ENCODE measurements at places on chromosomes 3 and 15.

DNA sequence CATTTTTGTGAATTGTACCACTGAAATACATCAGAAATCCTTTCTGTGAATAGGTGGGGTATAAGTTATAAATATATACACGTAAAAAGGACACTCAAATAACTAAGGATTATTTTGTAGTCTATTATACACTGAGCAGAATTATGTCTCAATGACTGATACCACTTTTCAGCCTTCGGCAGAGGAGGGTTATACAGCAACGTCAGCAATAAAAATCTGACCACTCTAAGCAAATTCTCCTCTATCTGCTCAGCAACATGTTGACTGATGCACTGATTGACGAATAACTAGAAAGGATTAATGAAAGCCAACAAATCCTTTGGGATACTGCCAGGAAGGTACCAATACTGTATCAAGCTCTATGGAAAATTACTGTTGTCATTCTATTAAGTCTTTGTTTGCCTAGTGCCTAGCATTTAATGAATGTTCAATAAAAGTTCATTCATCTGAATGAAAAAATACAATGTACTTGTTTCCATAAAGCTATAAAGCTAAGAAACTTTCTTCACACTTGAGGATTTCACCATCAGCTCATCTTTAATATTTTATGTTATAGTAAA, 5.2 kb downstream of the ARPP19 start:
- no peak for DNase-seq

DNA sequence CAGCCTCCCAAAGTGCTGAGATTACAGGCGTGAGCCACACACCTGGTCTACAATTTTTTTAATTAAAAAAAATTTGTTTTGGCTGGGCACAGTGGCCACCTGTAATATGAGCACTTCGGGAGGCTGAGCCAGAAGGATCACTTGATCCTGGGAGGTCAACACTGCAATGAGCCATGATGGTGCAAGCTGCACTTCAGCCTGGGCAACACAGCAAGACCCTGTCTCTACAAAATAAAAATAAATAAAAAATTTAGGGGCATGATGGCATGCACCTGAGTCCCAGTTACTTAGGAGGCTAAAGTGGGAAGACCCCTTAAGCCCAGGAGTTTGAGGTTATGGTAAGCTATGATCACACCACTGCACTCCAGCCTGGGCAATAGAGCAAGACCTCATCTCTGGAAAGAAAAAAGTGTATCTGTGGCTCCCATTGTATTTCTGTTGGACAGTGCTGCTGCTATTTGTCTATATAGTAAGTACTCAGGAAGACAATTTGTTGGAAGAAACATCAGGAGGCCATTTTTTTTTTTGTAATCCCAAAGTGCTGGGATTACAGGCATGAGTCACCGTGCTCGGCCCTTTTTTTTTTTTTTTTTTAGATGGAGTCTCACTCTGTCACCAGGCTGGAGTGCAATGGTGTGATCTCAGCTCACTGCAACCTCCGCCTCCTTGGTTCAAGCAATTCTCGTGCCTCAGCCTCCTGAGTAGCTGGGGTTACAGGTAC, 27.5 kb upstream of the SH3BP5 start:
- DNase-seq = no peak

- DNase-seq = no peak
These were observed 60.1 kb downstream of the KY start for GRCh38 chr3:134590766-134591165.

DNA sequence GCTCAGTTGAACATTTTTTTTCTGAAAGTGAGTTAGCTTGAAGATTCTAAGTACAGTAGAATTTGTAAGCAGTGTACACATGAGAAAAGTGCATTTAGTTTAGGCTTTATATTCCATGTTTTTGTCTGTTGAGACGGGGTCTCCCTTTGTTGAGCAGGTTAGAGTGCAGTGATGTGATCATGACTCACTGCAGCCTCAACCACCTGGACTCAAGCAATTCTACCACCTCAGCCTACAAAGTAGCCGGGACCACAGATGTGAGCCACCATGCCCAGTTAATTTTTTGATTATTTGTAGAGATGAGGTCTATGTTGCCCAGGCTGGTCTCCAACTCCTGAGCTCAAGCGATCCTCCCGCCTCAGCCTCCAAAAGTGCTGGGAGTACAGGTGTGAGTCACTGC, 5.3 kb upstream of the CSNK1G1 start:
- DNase-seq = no peak

DNA sequence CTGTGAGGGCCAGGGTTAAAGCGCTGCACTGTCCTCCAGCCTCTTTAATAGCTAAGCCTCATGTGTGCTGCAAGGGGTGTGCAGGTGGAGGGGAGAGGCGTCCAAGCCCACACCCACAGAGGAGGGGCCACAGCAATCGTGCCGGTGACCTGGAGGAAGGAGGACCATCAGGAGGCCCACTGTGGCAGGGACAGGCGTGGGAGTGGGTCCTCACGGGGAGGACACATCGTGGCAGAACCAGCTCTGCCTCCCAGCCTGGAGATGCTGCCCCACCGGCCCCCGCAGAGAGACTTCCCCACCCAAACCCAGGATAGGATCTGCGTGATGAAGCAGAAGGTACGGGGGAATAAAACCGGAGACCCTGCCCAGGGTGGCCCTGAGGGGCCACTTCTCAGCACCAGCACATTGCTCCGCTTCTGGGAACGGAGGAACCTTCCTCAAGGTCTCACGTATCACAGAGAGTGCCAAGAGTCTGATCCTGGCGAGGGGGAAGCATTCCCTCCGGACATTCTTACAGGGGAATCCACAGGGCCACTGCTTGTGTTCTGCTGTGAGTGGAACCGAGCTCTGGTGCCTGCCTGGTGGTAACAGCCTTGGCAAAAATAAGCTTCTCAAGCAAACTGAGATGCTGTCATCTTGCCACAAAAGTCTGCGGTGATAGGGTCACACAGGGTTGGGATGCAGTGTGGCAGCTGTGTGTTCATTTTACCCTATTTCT, 199.8 kb downstream of the XXYLT1 start:
- no peak for DNase-seq

DNA sequence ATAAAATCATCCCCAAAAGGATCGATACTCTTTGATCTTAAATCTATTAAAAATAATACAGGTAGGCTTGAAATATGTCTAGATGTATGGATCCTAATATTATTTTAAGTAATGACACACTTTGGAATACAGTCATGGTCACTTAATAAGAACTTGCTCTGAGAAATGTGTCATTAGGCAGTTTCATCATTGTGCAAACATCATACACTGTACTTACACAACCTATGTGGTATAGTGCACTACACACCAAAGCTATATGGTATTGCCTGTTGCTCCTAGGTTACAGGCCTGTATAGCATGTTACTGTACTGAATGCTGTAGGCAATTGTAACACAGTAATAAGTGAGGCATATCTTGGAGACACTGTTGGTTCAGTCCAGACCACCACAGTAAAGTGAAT, 307.1 kb downstream of the RAP2B start:
- DNase-seq = no peak
